Right lung (tissue), 10 donors: ENCODE measurements at places on chromosomes 1 and 21.

DNA sequence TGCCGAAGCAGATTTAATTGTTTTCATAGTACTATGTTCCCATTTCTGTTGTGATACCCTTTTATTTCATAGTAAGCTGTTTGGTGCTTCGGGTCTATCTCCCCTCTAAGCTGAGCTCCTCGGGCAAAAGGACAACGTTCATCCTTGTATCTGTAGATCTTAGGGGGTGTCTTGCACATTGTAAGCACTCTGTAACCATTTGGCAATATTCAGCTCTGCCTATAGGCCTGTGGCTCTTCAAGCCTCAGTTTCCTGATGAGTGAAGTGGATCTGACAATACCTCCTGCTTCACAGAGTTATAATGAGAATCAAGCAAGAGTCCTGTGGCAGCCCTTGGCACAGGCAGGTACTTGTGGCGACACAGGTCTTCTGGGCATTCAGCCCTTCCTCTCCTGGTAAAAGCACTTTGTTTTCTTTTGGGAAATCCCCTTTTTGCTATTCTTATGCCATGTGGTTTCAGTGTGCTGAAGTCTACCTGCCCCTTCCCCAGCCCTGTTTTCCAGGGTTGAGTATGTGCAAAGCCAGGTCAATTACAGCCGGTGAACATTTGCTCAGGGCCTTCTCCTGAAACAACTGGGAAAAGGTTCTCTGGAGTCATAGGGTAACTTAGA lies 8.5 kb upstream of the EXO1 start:
- DNase-seq: no peak

GRCh38 chr1:160961419-160961818 lies 6.8 kb upstream of the ITLN2 start:
- DNase-seq: no peak

DNA sequence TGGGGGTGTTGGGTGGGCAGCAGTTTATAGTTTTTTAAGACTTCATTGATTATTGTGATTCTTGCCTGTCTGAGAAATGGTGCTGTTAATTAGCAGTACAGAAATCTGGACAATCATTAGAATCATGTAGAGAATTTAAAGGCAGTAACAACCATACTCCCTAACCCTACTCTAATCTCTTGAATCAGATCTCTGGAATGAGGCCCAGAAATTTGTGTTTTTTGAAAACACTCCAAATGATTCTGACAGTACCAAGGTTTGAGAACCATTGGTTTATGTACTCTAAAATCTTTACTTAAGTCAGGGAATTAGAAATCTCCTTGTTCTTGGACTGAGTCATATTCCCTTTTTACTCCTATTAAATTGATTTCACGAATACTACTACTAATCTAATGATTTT lies 24.0 kb downstream of the FNBP1L start:
- peak; percentile 22 for DNase-seq

- DNase-seq: no peak
Observed at GRCh38 chr1:246647513-246647912, 76.7 kb upstream of the SCCPDH start.

DNA sequence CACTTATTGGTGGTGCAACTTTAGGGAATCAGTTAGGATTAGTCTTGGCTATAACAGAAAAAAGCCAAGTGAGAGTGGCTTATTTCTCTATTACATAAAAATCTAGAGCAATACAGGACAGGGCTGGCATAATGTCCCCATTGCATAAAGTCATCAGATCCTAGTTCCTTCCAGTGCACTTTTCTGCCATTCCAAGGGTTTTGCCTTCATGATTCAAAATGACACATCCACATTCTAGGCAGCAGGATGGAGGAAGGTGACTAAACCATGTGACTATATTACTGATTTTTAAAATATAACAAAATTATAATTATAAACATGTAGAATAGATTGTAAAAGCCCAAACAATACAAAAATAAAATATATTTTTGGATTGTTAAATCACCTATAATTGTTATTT lies 18.8 kb downstream of the JUN start:
- DNase-seq: no peak

- no peak for DNase-seq
Observed at GRCh38 chr1:222416001-222416791, 131.7 kb downstream of the HHIPL2 start.

DNA sequence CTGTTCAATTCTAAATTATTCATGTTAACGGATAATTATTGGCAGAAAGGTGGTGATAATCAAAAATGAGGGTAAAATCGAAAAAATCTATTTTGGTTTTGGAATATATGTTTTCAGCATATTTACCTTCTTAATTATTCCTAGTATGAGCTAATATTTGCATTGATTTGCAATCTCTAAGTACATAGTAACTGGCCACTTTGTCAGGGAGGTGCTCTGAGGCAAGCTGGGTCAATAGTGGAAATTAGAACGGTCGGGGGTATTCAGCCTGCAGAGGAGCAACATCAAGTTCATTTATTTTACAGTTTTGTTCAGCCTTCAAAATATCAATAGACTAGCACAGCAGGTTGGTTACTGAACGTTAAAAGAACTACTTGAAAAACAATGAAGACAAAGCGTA lies 1.8 kb downstream of the OTUD7B start:
- DNase-seq: no peak

DNA sequence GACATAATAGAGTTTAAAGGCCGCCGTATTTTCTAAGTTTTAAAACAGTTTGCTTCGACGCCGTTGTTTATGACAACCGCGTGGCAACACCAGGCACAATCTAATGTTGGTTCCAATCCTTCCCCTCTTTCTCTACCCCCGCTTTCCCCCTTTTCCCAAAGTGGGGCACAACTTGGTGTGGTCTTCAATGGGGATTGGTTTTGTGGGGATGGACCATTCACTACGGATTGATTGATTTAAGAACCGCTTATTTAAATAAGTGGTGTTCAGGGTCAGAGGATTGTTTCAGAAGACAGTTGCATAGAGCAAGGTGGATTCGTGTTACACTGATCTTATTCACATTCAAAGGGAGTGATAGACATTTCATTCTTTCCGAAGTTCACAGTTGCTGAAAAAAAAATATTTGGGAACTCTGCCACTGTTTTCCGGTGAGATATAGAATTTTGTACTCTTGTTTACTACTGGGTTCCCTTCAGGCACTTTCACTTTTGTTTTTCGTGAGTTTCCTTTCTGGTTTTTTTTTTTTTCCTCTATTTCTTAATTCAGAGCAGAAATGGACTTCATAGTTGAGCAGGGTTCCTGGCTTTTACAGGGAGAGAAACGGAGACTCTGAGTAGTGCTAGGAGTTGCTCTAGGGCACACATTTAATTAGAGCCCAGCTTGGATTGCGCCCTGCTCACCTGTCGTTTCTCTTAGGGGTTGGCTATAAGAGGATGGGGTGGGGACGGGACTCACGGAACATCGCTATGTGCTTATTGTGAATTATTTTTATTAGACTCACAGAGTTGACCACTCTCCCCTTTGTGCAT lies 79.6 kb upstream of the AK4 start:
- DNase-seq: no peak

DNA sequence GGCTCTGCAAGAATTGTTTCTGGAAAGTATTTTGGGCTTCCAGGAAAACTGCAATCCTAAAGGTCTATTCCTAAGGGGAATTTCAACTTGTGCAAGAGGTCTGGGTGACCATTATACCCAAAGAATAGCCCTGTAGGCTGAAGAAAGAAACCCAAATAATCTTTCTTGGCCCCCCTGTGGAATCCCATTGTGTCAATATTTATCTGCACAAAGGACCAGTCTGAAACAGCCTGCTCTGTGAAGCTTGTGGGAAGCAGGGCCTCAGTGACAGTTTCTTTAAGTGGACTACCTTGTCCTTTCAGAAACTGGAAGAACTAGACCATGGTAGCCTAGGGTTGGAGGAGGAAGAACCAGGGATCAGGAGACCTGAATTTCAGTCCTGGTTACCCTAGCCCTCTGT lies 58.4 kb upstream of the HSD17B7 start:
- no peak for DNase-seq

- DNase-seq: no peak
Observed at GRCh38 chr1:224266915-224267856, 62.8 kb downstream of the NVL start.

DNA sequence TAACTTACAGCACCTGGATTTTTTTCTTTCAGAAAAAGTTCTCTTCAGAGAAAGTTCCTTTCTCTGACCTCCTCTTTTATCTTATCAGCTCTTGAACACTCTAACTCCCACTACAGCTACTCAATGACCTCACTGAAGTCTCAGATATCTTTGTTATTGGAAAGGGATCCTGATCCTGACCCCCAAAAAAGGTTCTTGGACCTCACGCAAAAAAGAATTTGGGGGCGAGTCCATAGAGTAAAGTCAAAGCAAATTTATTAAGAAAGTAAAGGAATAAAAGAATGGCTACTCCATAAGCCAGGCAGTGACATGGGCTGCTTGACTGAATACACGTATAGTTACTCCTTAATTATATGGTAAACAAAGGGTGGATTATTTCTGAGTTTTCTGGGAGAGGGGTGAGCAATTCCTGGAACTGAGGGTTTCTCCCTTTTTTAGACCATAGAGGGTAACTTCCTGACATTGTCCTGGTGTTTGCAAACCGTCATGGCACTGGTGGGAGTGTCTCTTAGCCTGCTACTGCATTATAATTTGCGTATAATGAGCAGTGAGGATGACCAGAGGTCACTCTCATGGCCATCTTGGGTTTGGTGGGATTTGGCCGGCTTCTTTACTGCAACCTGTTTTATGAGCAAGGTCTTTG lies 44.2 kb downstream of the WDR64 start:
- DNase-seq: no peak

- DNase-seq: no peak
Observed at GRCh38 chr1:157176591-157177121, 38.5 kb upstream of the ETV3 start.

GRCh38 chr1:76585980-76586674 lies 281.2 kb upstream of the ST6GALNAC5 start:
- DNase-seq: no peak

DNA sequence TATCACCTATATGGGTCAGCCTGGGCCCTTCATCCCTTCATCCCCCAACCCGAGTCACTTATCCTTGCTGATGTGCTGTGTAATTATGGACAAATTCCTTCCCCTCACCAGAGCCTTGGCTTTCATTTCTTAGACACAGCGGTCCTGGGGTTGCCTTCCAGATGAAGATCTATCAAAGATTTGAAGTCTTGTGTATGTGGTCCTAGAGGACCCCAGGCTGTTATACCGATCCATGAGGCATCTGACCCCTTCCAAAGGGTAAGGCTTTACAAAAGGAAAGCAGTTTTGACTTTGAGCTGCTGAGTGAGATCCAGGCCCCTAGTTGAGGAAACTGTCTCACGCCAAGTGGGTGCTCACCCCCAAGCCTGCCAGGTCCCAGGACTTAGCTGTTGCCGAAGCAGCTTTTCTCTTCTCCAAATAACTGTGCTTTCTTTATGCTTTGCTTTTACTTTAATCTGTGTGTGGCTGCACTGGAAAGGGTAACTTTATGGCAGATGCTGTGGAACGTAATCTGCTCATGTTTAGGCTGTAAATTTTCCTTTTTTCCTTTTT lies 37.6 kb downstream of the MAN1C1 start:
- DNase-seq: no peak

GRCh38 chr1:155116113-155116764 lies 11.4 kb upstream of the EFNA1 start:
- no peak for DNase-seq

DNA sequence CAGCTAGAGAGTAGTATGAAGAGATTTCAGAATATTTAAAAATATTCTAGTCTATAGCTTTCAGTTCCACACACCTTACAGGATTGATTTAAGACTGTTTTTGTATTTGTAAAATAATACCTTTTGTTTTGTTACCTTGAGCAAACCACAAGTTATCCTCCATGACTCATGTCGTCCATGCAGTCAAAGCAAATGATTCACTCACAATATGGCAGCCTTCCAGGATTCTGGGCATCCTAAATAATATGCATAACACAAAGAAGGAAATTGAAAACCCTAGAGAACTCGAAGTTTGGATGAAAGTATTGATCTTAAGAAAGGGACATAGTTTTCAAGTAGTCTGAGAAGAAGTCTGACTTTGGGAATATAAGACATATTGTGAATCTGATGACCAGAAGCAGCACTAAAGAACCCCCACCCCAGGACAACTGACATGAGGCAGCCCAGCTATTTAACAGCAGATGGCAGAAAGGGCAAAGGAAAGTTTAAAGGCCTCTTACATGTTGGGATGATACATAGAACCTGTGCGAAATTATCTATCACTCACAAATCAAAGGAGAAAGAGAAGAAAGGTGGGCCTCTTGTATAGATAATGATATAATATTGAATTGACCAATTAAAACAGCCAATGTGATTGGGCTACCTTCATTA lies 857.9 kb downstream of the BRINP3 start:
- no peak for DNase-seq

DNA sequence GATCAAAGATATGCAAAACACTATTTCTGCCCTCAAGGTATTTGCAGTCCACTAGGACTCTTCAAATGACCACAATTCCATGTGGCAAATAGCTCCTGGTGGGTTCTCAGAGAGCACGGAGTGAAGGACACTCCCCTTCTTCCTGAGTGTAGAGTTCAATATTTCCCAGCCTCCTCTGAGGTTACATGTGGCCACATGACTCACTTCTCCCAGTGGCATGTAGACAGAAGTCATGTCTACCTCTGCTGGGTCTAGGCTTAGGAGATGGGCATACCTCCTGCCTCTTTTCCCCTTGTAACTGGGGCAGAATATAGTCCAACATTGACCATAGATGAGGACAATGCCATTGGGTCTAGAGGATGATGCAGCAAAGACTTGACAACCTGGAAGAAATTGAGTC lies 191.4 kb downstream of the MIS18A start:
- DNase-seq: no peak

DNA sequence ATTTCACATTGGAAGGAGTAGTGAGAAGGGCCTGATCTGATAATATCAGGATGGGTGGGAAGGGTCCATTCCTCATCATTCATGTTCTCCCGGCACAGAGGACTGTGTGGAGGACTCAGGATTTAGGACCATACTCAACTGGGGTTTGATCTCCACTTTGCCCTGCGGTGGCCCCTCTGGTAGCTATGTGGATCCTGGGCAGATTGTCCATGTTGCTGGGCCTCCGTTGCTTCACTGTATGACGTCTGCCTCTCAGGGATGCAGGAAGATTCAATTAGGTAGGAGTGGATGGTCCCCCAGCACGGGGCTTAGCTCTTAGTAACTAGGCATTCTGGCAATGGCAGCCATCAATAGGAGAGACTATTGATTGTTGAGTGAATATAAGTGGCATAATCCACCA lies 2.3 kb downstream of the ETS2 start:
- DNase-seq: no peak

- peak; percentile 77 for DNase-seq
Observed at GRCh38 chr1:109619576-109620400, at the start of the genes AMPD2 and GNAT2. AMPD2 (plus strand) TSS chr1:109619837; CDS start chr1:109621176, 1,339 bp downstream. GNAT2 (minus strand) TSS chr1:109619616; CDS start chr1:109612870, 6,746 bp downstream.
